ENCODE measurements at places on chromosomes 5 and 9.

GRCh38 chr5:77066184-77066583 is 20.9 kb downstream of the ZBED3 start:
- no peak for DNase-seq

GRCh38 chr9:109139851-109140250 is 20.1 kb upstream of the TMEM245 start:
- no peak for DNase-seq

DNA sequence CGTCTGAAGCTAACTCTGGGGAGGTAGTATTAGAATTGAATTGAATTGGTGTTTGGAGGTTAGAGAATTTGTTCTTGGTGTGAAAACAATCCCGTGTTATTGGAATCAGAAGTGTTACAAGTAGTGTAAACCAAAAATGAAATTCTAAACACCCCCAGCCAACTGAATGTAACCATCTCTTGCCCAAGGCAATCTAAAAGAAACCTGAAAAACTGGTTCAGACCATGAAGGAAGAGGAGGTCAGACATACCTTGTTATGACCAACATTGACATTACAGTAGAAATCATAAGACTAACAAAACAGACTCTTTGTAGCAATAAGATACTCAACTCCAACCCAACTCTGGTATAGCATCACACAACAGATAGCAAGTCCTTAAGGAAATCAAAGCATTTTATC is 159.0 kb downstream of the TUSC1 start:
- no peak for DNase-seq

DNA sequence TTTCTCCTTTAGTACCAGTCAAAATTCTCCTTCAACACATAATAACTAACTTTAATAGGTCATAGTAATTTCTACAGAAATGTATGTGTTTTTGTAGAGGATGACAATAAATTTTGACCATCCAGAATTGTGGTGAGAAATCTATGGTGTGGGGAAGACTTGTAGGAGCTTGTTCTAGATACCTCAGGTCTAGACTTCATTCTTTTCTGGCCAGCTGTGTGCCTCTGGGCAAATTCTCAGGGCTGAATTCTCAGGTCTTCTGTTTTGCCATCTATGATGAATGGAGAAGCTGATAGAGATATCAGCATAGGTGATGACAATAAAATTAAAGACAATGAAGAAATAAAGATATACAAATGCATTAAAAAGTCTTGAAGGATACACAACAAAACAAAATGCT is 298.6 kb upstream of the MEF2C start:
- DNase-seq = no peak

GRCh38 chr9:125137200-125137599 is 6.1 kb downstream of the SCAI start:
- DNase-seq = no peak

DNA sequence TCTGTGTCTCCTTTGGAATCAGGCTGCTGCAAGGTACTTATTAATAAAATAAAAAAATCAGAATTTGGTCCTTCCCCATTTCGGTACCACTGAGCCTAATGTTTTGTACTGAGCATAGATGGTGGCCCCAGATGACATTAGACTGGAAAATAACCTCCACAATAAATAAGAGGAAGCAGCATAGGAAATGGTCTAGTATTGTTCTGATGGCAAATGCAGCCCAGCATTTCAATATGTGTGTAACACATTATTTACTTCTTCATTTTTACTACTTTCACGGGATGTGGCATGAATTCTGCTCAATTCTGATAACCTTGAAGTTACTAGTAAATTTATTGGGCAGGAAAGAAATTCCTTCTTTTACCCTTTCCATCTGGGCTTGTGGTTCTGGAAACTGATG is 295.6 kb downstream of the ADGRV1 start:
- DNase-seq = no peak

- no peak for DNase-seq
Observed at GRCh38 chr5:55063220-55063863, 39.1 kb upstream of the GZMA start.

DNA sequence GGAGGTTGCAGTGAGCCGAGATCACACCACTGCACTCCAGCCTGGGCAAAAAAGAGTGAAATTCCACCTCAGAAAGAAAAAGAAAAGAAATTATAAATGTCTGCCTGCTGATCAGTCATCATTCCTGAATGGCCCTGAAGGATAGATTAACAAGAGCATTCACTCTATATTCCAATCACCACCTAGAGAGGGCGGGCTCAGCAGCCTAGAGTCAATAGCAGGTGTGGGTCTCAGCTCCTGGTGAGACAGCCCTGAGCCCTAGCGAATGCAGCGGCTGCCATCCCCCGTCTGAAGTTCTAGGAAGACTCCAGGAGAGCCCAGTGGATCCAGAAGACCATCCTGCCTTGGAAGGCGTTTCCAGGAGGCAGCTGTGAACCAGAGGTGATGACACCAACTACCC is 12.0 kb downstream of the FBP1 start:
- DNase-seq = no peak

DNA sequence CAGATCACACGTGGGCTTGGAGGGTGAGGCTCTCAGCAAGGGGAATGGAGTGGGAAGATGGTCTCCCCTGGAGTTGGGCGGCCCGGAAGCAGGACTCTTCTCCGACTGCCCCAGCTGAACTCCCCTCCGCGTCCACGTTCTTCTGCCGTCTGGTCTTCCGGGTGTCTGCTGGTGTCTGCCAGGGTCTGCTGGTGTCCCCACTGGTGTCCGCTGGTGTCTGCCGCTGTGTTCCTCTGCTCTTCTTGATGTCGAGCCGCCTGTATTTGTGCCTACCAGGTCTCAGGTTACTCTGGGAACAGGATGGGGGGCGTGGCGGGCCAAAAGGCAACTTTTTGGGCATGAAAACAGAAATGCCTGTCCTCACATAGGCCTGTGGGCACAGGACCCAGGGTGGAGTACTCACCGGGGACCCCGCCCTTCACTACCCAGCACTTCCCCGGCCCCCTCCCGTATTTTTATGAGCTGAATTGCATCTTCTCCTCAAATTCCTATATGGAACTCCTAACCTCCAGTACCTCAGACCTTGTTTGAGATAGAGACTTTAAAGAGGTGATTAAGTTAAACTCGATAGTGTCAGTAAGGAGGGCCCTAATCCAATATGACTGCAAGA is 675.4 kb downstream of the SEMA5A start:
- DNase-seq = no peak

DNA sequence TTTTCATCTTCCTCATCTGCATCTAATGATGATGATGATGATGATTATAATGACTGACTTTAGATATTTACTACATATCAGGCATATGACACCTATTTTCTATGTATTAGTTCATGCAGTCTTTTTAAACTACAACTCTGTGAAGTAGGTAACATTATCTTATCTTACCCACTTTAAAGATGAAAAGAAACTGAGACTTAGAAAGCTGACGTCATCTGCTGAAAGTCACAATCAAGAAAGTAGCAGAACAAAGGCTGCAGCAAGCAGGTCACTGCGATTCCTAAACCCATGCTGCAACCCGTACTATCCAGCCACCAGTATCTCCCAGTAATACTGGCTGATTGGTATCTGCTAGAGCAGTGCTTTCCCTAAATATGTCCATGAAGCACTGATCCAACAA is 40.1 kb upstream of the INSYN2B start:
- no peak for DNase-seq

GRCh38 chr9:109579191-109579948 is 81.3 kb upstream of the PTPN3 start:
- DNase-seq = no peak

- no peak for DNase-seq
Observed at GRCh38 chr5:116145416-116145815, 60.6 kb downstream of the COMMD10 start.

GRCh38 chr5:124790895-124791732 is 44.7 kb upstream of the ZNF608 start:
- DNase-seq = no peak

DNA sequence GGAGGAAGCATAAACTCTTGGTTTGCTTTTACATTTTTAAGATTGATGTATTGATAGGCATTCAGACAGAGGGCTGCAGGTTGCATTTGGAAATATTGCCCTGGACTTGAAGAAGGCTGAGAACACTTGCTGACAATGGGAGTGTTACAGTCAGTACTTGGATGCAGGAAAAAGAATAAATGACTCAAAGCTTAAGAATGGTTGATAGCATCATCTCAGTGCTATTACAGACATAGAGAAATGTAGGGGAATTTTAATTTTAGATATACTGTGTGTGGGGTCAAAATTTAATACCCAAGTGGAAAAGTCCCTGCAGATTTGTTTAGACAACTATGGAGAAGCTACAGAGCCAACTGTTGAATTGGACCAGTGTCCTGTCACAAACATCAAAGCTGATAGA is 101.1 kb downstream of the ISL1 start:
- no peak for DNase-seq

GRCh38 chr9:128341435-128341849 is 1.1 kb downstream of the SLC27A4 start:
- peak; percentile 74 for DNase-seq

- peak; percentile 34 for DNase-seq
Observed at GRCh38 chr5:133977161-133977787, 8.8 kb upstream of the C5orf15 start.

- no peak for DNase-seq
Observed at GRCh38 chr9:95715868-95716435, 159.5 kb upstream of the ERCC6L2 start.

GRCh38 chr5:142859037-142859436 is 88.9 kb downstream of the ARHGAP26 start:
- DNase-seq = no peak

DNA sequence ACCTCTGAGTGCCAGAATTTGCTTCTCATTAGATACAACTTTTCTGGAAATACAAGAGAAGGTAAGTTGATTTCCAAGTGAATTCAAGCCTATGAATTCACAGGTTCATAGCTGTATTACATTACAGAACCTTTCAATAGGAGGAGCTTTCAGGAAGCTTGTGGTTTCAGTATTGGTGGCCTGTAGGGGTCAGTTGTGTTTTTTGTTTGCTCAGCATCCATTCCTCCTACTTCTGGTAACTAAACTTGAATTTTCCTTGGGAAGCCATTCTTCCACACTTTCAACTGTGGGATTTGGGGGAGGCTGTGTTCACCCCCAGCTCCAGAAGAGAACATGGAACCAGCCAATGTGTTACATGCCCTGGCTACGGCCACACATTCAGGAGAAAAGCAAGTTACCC is 5.6 kb upstream of the CYSTM1 start:
- no peak for DNase-seq

GRCh38 chr5:97266576-97266975 is 83.5 kb upstream of the RIOK2 start:
- no peak for DNase-seq

DNA sequence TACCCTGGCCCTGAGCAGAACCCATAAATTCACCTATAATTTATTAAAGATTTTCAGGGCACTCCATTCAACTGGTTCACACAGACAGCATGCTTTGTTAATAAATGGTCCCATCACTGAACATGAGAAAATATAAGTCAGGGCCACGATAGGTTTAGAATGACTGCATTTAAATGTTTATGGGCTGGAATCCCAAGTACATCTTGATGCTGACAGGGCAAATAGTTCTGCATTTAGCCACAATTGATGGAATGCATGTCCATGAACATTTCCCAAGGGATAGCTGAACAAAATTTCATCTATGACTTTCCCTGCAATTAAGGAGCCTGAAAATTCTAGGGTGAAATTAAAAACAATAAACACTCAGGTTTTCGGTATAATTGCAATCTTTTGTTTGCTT is 124.5 kb downstream of the CAAP1 start:
- no peak for DNase-seq

GRCh38 chr5:146828385-146828784 is 50.2 kb downstream of the PPP2R2B start:
- DNase-seq = no peak

- no peak for DNase-seq
Observed at GRCh38 chr9:3846573-3846972, 320.8 kb upstream of the RFX3 start.

DNA sequence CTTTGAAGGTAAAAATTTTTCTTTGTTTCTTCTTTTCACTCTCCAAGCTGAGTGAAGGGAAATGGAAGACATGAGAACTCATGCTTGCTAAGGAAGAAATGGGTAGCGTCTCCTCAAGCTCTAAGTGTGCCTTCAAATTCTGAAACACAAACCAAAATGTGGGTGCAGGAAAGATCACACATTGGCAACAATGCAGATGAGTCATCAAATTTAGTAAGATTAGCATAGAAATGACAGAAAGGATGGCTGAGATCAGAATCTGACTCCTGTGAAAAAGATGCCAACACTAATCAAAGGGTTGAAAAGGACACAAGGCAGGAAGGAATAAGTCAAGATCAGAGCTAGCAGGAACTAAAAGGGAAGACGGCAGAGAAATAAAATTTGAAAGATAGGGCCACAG is 61.1 kb upstream of the ZNF462 start:
- DNase-seq = no peak

- no peak for DNase-seq
Observed at GRCh38 chr5:8239646-8240045, 370.7 kb downstream of the MTRR start.

DNA sequence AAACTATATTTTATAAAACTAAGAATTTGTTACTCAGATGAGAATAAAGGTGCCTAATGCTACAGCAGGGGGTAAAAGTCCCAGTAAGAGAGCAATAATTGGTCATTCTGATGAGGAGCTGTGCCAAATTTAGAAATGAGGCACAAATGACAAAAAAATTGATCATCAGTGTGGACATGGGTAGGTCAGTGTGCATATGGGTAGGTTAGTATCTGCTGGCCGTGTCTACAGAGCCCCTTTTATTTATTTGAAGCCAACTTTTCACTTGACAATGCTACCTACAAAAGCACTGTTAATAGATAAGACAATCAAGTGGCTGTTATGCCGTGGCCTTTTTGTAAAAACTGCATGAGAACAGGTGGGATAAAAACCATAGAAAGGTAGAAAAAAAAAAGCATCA is 454.6 kb downstream of the RAB3C start:
- DNase-seq = no peak

DNA sequence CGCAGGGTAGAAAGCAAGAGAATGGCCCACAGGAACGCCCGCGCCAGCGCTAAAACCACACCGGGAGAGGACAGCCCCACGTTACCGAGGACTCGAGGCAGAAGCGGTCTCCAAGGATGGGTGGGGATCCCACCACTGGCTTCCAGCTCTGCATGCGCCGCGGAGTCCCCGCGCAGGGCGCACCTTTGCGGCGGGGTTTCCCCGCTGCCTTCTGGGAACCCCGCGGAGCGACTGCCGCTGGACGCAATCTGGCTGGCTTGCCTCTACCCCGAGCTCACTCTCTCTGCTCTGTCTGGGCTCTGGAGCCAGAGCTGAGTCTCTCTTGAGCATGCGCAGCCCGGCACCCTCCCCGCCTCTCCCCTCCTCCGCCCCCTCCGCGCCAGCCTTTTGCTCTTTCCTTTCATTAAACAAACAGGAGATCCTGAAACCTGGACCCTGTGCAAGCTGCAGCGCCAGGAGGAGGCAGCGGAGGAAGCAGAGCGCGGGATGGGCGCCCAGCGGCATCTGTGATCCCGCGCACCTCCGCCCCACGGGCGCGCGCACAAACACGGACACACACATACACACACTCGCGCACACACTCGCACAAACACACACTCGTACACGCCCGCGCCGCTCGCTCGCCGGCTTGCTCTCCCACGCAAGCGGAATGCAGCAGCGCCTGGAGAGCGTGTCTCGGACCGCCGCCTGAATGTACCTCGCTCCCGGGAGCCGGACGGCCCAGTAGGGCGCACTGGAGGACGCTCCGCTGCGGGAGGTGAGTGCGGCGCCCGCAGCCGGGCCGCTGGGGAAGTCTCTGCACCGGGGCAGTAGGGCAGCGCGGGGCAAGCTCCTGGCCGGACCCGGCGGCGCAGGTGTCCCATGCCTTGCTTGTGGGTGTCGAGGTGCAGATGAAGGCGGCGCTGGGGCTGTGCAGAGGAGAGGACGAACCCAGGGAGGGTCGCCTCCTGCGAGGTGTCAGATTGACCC is at the start of gene PLPPR1:
Gene PLPPR1, plus strand, starts transcription at position 382 of the 969 bp plus-strand sequence.
- DNase-seq = no peak

All from B cell (primary cell).